Smooth muscle cell of the umbilical artery (primary cell): ENCODE measurements at places on chromosomes 1 and 21. TPM values are rescaled to one million over a fixed set of nuclear protein-coding genes. Genes with fewer than 3 reads are reported as not detected.

The SNRPE gene
- 40.1 and 93.6 TPM in 2 replicates for total RNA-seq

The C4BPA gene
- not detected in 2 replicates for total RNA-seq

The LRRC38 gene
- total RNA-seq = not detected in 2 replicates

The LIN28A gene
- total RNA-seq = not detected in 2 replicates

The DNMT3L gene
- total RNA-seq = not detected in 2 replicates

The HSPG2 gene
- 578 and 953 TPM in 2 replicates for total RNA-seq

The C1orf116 gene
- 0.05 TPM in 1 of 2 replicates, not detected in the other for total RNA-seq

The MIXL1 gene
- total RNA-seq = not detected in 2 replicates

The OLIG2 gene
- not detected in 2 replicates for total RNA-seq

The RGS13 gene
- not detected in 2 replicates for total RNA-seq

The FMO4 gene
- 0.42 and 0.89 TPM in 2 replicates for total RNA-seq

The CFHR1 gene
- total RNA-seq = 0.18 and 0.30 TPM in 2 replicates

The UTP25 gene
- 9.2 and 12.7 TPM in 2 replicates for total RNA-seq

The THEMIS2 gene
- 3.8 and 3.9 TPM in 2 replicates for total RNA-seq

The NTNG1 gene
- total RNA-seq = 0.30 and 2.2 TPM in 2 replicates

The IL19 gene
- not detected in 2 replicates for total RNA-seq

The MPZ gene
- 0.88 and 0.89 TPM in 2 replicates for total RNA-seq

The BRINP3 gene
- 0.65 and 3.0 TPM in 2 replicates for total RNA-seq

The ATP1B1 gene
- total RNA-seq = 14.6 and 18.1 TPM in 2 replicates

The LRP8 gene
- total RNA-seq = 10.7 and 35.2 TPM in 2 replicates

The NTMT2 gene
- not detected in 2 replicates for total RNA-seq

The TRIM63 gene
- not detected in 2 replicates for total RNA-seq

The CDK18 gene
- total RNA-seq = 0.89 and 6.1 TPM in 2 replicates

The CITED4 gene
- 0.89 and 2.7 TPM in 2 replicates for total RNA-seq

The HSD17B7 gene
- total RNA-seq = 22.8 and 24.1 TPM in 2 replicates

The MCOLN3 gene
- total RNA-seq = under 0.01 TPM in 1 of 2 replicates, not detected in the other

The TNN gene
- total RNA-seq = 0.05 TPM in 1 of 2 replicates, not detected in the other

The ZYG11A gene
- total RNA-seq = 0.23 TPM in 1 of 2 replicates, not detected in the other

The LENEP gene
- total RNA-seq = not detected in 2 replicates

The HTR1D gene
- total RNA-seq = 0.05 TPM in 1 of 2 replicates, not detected in the other

The SMCP gene
- total RNA-seq = not detected in 2 replicates

The OR6K3 gene
- not detected in 2 replicates for total RNA-seq

The TNNI3K gene
- 0.59 TPM in 1 of 2 replicates, not detected in the other for total RNA-seq

The MEGF6 gene
- total RNA-seq = 11.0 and 16.8 TPM in 2 replicates

The GBP7 gene
- not detected in 2 replicates for total RNA-seq
